Natural killer cell (primary cell): ENCODE measurements at places on chromosomes 12 and 14.

DNA sequence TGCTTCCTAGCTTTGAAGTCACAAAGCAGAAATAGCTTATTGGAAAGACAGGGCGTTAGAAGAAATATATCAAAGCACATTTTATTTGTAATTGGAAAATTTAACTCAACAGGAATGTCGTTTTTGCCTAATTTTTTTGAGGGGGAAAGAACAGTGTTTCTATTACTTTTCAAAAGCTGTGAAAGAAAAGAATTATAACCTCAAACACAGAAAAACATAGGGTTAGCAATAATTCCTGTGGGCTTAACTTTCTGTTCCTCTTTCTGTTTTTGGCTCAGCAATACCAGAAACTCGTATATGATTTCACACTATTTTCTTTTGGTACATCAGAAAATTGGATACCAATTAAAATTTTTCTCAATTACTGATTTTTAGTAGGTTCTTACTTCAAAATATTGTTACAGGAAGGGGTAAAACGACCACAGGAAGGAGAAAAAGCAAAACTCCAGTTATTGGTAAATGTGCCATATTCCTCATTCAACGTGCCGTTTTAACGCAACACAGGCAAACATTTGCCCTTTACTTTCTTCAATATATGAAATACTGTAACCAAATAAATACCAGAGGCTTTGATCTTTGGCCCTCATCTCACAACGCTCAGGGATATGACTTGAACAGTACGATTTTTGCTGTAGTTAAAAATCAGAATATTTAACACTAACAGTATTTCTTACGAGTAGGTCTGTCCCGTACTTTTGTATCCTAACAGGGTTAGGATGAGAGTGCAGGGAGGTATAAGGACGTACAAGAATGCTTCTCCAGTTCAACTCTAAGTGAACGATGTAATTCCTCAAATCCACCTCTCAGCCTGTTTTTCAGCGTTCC lies 1.3 kb upstream of the RNU6-7 start:
- peak overlapping the region; percentile 97 for H3K27ac ChIP-seq
- no peaks in the 10 kb centered on the region for H3K27me3 ChIP-seq
- no peak for DNase-seq
- H3K4me1 ChIP-seq, result peaks cover 25% of the 10 kb centered on the region

- H3K4me1 ChIP-seq, result no peaks in the 10 kb centered on the region
- DNase-seq, result no peak
- H3K27me3 ChIP-seq, result no peaks in the 10 kb centered on the region
- H3K27ac ChIP-seq, result no peak overlapping the region
- no peak overlapping the region for H3K4me3 ChIP-seq
Observed at GRCh38 chr12:27583057-27583797, 59.2 kb downstream of the PPFIBP1 start.

GRCh38 chr12:22101749-22102243 lies 55.8 kb downstream of the CMAS start:
- H3K4me3 ChIP-seq, result no peak overlapping the region
- DNase-seq, result peak; percentile 7
- H3K36me3 ChIP-seq, result no peaks in the 10 kb centered on the region
- H3K27ac ChIP-seq, result no peak overlapping the region
- no peaks in the 10 kb centered on the region for H3K27me3 ChIP-seq

- no peak for DNase-seq
- no peak overlapping the region for H3K27ac ChIP-seq
- no peaks in the 10 kb centered on the region for H3K27me3 ChIP-seq
- no peak overlapping the region for H3K4me3 ChIP-seq
Observed at GRCh38 chr14:77409131-77409533, 14.2 kb downstream of the NOXRED1 start.

GRCh38 chr14:81633496-81633895 lies 99.8 kb upstream of the SEL1L start:
- H3K27ac ChIP-seq, result no peak overlapping the region
- no peak for DNase-seq
- H3K4me1 ChIP-seq, result no peaks in the 10 kb centered on the region
- H3K4me3 ChIP-seq, result no peak overlapping the region

- no peak overlapping the region for H3K4me3 ChIP-seq
- no peaks in the 10 kb centered on the region for H3K36me3 ChIP-seq
- H3K27me3 ChIP-seq, result no peaks in the 10 kb centered on the region
Observed at GRCh38 chr14:24918822-24919221, 131.1 kb downstream of the STXBP6 start.

DNA sequence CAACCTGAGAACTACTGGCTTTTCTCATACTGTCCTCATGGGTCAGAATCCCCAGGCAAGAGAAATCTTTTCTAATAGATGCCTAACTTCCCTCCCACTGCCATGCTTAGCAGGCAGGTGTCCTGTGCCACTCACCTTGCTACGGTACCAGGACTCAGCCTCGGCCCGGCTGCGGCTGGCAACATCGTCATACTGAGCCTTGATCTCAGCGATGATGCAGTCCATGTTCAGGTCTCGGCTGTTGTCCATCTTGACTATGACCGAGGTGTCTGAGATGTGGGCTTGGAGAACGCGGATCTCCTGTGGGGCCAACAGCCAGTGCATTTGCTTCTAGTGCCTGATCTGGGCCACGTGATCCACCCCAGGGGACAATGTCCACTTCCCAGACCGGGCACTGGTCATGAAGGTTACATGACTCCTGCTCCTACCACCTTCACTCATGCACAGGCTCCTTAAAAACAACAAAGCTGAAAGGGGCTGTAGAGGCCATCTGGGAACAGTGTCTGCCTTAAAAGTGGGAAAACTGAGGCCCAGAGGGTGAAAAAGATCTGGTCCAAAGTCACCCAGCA lies 4.1 kb downstream of the KRT85 start:
- no peak overlapping the region for H3K4me3 ChIP-seq
- no peak overlapping the region for H3K27ac ChIP-seq
- peaks cover 41% of the 10 kb centered on the region for H3K4me1 ChIP-seq
- H3K36me3 ChIP-seq, result no peaks in the 10 kb centered on the region

DNA sequence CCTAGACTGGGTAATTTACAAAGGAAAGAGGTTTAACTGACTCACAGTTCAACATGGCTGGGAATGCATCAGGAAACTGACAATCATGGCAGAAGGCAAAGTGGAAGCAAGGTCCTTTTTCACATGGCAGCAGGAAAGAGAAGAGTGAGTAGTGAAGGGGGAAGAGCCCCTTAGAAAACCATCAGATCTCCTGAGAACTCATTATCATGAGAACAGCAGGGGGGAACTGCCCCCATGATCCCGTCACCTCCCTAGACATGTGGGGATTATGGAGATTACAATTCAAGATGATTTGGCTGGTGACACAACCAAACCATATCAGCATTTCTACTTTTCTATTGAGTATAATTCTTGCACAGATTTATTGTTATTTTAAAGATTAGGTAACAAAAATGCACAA lies 822.1 kb upstream of the FLRT2 start:
- no peak overlapping the region for H3K4me3 ChIP-seq
- H3K27me3 ChIP-seq, result no peaks in the 10 kb centered on the region
- no peaks in the 10 kb centered on the region for H3K4me1 ChIP-seq
- H3K36me3 ChIP-seq, result no peaks in the 10 kb centered on the region
- H3K27ac ChIP-seq, result no peak overlapping the region

DNA sequence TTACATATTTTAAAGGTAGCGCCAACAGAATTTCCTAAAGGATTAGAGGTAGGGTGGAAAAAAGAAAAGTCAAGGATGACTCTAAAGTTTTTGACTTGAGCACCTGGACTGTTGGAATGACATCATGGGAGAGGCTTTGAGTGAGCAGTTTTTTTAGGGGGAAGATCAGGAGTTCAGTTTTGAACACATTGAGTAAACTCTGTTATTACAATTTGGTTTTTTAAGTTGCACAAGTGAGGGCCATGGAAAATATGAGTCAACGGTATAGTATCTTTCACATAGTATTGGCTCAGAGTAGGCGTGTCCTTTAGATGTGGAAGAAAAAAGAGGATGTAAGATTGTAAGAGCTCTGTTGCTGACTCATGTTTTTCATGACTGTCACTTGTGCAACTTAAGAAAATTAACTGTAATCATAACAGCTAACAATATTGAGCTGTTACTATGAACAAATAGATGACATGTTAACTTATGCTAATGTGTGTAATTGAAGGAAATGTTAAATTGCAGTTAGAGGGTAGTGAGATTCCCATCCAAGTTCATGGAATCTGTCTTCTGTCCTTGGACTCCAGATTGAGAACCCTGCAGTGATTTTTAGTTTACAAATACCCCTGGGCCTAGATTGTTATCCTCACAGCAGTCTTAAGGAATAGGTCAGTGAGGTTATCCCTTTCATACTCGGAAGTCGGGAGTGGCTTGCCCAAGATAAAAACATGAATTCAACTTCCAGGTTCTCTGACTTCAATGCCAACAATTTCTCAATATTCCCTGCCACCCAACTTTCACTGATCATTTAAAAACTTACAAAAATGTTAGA lies 48.2 kb upstream of the ATP2B1 start:
- H3K27me3 ChIP-seq, result no peaks in the 10 kb centered on the region
- no peak for DNase-seq
- peak overlapping the region; percentile 72 for H3K27ac ChIP-seq

DNA sequence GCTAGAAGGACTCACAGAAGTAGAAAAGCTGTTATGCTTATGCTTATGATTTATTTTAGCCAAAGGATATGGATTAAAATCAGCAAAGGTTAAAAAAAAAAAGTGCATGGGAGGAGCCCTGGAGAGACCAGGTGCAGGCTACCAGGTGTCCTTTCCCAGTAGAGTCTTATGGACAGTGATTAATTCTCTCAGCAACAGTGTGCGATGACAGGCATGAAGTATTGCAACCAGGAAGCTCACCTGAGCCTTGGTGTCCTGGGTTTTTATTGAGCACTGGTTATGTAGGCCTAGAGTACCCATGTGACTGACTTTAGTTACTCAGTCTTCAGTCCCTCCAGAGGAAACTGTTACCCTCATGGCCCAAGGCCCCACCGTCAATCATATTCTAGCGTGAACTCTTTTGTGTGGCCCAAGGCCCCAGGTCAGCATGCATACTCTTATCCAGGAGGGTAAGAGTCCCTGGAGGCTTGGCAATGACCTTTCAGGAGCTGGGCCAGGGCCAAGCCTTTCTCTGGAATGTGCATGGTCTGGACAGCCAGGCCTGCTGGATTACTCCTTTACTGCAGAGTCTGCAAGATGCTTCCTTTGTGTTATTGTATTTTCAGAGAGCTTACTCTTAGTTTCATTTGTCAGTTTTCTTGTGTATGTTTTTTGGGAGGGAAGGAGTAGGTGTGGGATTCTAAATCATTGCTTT lies 69.6 kb upstream of the RD3L start:
- no peaks in the 10 kb centered on the region for H3K27me3 ChIP-seq
- no peaks in the 10 kb centered on the region for H3K4me1 ChIP-seq
- DNase-seq, result no peak
- no peak overlapping the region for H3K4me3 ChIP-seq
- no peaks in the 10 kb centered on the region for H3K36me3 ChIP-seq

DNA sequence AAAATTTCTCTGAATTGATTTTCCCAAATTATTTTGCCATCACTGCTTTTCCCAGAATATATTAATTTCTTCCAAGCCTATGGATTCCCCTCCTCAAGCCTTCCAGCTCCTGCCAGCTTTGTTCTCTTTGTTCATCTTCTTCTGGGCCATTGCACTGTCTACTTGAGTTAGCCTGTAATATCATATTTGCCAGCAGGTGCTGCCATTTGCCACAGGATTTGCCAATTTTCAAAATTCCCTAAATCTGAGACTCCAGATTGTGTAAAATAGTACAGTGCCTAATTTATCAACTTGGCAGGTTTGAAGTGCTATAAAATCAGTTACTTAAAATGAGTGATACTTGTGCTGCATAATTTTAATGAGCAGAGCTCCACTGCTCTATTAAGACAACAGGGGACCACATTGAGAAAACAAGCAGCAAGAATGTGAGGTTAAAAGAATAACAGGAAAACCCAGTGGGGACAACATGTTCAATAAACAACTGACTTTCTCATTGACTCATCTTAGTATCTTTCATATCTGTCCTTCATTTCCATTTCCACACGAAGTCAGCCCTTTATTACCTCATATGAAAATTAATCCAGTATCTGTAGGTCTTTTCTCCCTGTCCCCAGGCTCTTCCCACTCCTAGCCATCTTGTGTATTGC lies 84.6 kb upstream of the CCDC196 start:
- no peaks in the 10 kb centered on the region for H3K36me3 ChIP-seq
- H3K4me1 ChIP-seq, result no peaks in the 10 kb centered on the region
- DNase-seq, result no peak
- no peak overlapping the region for H3K27ac ChIP-seq
- H3K4me3 ChIP-seq, result no peak overlapping the region
- H3K27me3 ChIP-seq, result no peaks in the 10 kb centered on the region

DNA sequence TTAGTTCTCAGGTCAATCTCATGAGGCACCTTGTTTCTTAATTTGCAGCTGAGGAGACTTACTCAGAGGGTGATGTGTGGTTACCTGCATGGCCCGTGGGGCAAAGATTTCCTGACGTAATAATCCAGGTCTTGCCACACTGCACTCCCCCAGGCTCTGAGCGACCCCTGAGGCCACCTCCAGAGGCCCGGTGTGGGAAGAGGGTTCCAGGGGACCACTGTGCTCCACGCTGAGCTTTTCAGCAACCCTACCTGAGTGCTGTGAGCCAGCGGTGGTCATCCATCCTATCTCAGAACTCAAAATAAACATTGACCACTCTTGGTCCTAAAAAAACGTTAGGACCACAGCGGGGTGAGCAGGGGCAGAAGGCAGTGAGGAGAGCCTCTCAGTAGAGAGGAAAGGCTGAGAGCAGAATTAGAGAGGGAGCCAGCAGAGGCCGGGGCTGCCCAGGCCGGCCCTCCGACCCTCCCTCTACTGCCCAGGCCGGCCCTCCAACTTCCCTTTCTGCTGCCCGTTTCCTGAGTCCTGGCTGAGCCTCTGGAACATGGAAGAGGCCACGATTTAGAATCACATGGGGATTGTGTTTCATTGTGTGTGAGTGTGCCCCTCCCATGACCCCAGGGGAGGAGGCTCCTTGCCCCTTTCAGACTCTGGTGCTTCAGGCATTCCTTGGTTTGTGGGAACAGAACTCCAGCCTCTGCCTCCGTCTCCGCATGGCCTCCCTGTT lies 188.2 kb upstream of the DIO3 start:
- H3K4me3 ChIP-seq, result no peak overlapping the region
- no peaks in the 10 kb centered on the region for H3K27me3 ChIP-seq
- H3K36me3 ChIP-seq, result no peaks in the 10 kb centered on the region
- no peak for DNase-seq
- no peaks in the 10 kb centered on the region for H3K4me1 ChIP-seq
- no peak overlapping the region for H3K27ac ChIP-seq

DNA sequence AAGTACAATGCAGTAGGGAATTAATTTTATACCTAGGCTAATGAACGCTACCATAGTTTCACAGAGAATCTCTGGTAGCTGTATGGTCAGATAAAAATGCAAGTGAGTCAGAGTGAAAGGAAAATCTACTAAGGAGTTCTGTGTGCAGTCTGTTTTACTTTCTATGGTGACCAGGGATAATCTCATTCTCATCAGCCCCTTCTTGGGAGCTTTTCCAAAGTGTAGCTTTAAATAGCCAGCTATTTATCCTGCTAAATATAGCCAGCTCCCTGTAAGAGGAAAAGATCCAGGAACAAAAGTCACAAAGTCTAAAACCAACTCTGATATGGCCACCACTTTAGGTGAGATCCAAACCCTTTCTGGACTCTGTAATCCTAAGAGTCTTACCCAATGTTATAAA lies 75.5 kb downstream of the TMEM116 start:
- H3K4me1 ChIP-seq, result no peaks in the 10 kb centered on the region
- no peaks in the 10 kb centered on the region for H3K27me3 ChIP-seq
- H3K27ac ChIP-seq, result no peak overlapping the region
- no peak overlapping the region for H3K4me3 ChIP-seq
- no peak for DNase-seq

GRCh38 chr12:21675641-21676040 lies 18.0 kb upstream of the LDHB start:
- no peak for DNase-seq
- H3K27ac ChIP-seq, result no peak overlapping the region
- H3K36me3 ChIP-seq, result no peaks in the 10 kb centered on the region
- no peaks in the 10 kb centered on the region for H3K4me1 ChIP-seq
